ENCODE measurements at places on chromosomes 6 and 20.

DNA sequence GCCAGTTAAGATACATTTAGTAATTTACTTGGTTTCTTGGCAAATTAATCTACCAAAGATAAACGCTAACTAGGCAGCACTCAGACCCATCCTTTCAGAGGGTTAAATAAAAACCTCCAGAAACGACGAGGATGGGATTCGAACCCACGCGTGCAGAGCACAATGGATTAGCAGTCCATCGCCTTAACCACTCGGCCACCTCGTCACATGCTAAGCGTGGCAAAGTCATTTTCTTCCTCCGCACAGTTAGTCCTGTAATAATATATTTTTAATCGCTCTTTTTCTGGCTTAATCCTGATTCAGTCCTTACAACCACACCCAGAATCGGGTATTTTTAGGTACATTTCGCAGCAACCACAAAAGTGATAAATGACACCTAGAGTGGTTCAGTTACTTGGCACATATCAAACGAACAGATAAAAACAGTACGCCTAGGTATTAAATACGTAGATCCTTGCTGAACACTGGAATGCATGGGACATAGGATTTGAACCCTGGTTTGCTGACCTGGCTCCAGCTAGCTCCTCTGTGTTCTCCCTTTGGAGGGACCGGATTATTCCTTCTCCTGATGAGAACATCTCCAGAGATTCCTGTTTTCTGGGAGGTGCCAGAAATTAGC, 71.6 kb downstream of the GPX5 start:
- DNase-seq = peak; percentile 68

GRCh38 chr6:169251371-169251802, 2.3 kb downstream of the THBS2 start:
- DNase-seq = no peak

GRCh38 chr20:60453388-60454246, 495.4 kb downstream of the CDH26 start:
- no peak for DNase-seq

DNA sequence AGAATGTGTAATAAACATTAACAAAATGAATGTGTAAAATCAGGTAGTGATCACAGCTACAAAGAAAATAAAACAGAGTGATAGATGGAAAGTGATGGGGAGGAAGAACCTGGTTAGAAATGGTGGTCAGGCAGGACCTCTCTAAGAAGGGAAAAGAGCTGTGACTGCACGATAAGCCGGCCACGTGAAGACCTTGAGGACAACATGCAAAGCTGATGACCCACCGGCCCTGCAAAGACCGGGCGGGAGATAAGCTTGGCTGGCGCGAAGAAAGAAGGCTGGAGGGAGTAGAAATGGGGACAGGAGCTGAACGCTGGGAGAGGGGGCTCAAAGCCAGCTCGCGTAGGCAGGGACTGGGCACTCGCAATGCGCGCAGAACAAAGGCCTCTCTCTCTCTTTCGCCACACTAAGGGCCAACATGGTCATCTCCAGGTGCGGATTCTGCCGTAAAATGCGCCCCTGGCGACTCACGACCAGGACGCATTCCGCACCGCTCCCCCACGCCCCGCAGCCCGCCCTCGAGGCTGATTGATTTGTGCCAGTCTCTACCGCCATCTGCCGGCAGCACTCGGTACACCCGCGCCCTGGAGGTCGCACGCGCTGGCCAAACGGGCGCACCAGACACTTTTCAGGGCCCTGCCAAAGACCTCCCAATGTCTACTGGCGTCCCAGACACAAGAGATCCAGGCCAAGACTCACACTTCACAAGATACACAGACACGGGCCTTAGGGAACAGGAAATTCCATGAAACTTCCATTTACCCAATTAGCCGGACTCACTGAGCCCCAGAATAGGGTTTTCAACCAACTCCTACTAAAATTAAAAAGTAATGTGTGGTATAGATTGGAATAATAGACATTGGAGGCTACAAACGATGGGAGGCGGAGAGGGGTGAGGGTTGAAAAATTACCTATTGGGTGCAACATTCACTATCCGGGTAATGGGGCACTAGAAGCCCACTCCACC, 9.4 kb downstream of the DEFB132 start:
- peak; percentile 38 for DNase-seq

GRCh38 chr20:34850969-34851368, 21.7 kb downstream of the GGT7 start:
- no peak for DNase-seq

DNA sequence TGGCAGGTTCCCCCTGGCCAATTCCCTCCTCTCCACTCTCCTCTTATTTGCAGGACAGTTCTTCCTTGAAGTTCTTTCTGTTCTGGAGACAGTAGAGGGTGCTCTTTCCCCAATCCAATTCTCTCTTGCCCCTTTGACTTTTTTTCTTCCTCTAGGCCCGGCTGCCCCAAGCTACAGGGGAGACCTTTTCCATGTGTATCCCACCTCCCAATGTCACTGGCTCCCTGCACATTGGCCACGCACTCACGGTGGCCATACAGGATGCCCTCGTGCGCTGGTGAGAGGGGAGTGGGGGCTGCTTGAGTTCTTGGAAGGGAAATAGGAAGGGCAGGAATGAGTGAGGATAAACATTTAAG, 1.5 kb downstream of the VARS2 start:
- no peak for DNase-seq

DNA sequence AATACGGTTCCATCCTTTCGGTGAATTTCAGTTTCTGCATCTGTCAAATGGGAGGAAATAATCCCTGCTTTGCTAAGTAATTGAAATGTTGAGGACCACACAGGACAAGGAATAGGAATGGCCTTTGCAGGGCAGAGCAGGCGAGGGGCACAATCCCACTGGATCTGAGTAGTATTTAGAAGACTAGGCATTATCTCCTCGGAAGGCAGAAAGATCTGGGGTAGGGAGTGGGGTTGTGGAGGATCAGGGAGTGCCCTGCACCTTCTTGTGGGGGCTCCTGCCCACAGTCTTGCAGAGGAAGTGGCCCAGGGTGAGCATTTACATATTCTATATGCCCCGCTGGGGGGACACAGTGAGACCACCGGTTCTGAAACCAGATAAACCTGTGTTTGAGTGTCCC, 87.1 kb upstream of the SIRPA start:
- DNase-seq = no peak

DNA sequence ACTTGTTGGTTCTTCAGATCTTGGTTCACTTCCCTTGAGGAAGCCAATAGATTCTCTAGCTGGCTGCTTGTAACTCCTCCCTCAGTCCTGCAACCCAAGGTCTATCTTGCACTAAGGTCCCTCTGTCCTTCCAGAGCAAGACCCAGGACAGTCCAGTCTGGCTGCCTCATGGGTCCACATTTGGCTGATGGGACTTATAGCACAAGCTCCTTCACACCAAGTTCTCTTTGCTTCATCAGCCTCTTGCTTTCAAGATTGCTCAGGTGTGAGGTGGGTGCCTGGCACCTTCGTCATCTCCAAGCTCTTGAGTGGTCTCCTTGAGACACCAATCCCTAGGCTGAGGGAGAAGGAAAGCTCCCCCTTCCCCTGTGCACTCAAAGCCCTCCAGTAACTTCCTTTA, 28.3 kb downstream of the NSFL1C start:
- DNase-seq = no peak

GRCh38 chr20:40678286-40678875, 10.7 kb downstream of the MAFB start:
- no peak for DNase-seq

DNA sequence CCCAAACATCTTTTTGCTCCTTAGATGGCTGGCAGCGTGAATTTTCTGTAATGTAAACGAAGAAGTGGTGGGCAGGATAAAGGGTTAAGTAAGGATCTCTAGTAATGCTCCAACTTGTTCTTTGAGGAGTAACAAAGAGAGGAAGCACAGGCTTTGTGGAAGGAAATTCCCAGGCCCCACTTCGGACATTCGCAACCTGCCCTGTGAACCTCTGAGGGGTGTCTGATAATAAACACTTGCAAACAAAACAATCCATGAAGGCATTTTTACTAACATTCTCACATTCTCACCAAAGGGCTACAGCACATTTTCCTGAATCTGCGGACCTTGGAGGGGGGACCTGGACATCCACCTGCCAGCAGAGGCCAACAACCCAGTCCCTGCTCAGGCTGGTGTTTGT, 25.8 kb upstream of the ADGRF5 start:
- no peak for DNase-seq

DNA sequence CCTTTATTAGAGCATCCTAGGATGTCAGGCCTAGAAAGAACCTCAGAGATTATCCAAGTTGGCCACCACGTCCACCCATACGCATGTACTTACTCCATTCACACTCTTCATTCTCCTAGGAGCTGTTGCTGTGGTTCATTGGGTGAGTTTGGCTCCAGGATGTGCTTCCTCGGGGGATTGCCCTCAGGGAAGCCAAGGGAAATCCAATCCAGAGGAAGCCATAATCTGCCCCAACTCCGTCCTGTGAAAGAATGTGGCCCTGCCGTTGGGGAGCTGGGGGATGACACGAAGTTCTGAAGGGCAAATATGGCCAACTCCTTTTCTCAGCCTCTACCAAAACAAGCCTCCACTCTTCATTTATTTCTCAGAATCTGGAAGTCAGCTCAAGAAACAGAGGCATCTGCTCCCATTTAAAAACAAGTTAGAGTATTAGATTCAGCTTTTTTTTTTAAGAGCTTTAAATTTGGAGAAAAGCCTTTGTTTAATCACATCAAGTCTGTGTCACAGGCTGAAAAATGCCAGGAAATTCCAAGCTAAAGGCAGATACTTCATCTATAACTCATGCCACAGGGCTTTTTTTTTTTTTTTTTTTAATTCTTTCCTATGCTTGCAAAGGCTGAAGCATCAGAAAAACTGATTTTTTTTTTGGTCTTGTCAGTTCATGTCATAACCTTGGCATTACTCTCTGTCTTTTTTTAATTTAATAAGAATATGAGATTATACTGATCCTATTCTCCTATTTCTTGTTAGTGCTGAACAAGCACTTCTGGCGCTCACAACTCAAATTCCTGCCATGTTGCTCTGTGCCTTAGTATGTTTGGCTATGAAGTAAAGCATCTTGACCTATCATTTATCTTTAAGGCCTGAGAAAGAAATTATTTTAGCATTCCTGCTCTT, 480.9 kb upstream of the MARCKS start:
- DNase-seq = no peak

- DNase-seq = no peak
These were observed 66.0 kb upstream of the UTRN start for GRCh38 chr6:144219056-144219685.

DNA sequence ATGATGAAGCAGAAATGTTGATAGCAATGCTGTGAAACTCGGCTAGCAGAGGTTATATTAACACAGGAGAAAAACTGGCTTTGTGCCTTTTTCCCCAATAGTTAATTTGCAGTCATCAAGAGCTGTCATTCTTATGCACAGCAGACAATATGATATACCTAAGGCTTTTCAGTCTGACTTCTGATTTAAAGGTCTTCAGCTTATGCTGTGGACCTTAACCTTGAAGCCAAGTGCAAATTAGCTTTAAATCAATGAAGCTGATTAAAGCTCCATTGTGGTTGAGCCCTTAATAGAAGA, 171.6 kb upstream of the ID4 start:
- DNase-seq = no peak

DNA sequence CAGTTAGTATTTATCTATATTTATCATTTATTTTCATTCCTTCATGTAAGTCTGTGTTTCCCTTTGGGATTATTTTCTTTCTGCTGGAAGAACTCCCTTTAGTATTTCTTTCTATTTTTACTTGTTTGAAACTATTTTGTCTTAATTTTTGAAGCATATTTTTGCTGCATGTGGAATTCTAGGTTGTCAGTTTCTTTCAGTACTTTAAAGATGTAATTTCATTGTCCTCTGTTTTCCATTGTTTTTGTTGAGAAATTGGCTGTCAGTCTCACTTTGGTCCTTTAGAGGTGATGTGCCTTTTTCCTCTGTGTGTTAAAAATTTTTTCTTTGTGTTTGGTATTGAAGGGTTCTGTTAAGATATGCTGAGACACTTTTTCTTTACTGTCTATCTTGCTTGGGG, 17.1 kb downstream of the RNF182 start:
- DNase-seq = no peak

DNA sequence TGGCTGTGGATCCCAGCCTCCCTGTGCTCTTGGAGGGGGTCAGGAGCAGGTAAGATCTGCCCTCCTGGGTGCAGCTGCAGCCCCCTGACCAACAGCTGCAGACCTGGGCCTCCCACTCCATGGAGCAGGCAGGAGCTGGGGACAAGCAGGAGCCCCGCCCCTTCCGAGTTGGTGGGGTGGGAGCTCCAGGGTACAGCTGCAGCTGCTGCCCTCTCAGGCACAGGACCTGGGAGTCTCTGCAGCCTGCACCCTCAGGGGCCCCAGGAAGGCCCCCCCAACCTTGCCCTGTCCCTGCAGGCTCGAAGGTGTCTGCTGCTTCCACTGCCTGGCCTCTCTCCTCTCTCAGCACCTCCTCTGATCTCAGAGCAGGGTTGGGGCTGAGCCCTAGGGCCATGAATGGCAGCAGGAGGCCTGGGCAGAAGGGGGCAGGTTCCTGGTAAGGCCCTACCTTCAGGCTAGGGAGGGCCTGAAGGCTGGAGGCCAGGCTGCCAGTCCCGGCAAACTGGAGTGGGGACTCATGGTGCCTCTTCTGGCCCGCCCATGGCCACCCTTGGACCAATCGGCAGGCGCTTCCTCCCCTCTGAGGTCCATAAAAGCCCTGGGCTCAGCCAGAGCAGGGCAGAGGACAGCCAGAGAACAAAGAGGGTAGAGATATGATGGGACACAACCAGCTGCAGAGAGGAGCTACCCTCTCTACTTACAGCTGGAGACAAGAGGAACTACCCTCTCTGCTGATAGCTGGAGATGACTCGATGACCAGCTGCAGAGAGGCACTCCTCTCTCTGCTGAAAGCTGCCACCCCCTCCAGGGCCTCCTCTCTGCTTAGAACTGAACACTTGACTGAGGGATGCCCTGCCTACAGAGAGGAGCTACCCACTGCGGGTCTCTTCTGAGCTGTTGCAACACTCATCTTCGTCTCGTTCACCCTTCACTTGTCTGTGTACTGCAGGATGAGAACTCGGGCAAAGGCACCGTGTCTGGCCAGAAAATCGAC, 7.8 kb upstream of the PACSIN1 start:
- no peak for DNase-seq

- DNase-seq = no peak
These were observed 6.5 kb downstream of the NEDD9 start for GRCh38 chr6:11226005-11226404.

DNA sequence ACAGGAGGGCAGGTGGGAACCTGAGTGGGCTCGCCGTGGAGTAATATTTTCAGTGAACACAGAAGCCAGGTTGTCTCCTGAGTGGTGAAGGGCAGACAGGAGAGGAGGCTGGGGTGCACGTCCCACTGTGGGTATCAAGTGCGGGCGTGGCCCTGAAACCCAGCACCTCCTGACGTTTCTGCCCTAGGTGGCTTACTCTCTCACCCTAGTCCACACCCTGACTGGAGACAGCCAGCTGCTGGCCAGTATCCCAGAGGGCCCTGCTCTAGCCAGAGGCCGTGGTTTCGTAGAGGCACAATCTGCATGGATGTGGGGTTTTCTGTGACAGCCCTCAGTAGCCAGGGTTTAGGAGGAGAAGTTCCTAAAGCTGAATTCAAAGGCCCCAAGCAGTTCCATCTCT, 86.7 kb downstream of the TRERF1 start:
- DNase-seq = no peak

DNA sequence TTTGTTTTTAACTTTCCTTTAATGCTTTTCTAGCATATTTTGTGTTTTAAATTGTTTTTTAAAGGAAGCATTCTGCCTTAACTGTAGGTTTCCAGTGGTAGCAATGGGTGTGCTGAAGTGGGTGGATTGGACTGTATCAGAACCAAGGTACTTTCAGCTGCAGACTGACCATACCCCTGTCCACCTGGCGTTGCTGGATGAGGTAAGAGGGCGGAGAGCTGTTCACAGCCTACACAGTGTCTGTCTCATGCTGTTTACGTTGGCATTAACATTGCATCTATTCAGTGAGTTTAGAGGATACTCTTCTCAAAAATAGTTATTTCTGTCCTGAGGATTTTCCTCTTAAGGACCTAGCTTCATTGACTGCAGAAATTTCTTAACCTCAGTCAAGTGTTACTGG, 11.9 kb downstream of the NELFCD start:
- no peak for DNase-seq
